ENCODE measurements at places on chromosomes 5 and 9. TPM values are rescaled to one million over a fixed set of nuclear protein-coding genes. Genes with fewer than 3 reads are reported as not detected.

- H3K4me1 ChIP-seq, result peaks cover 11% of the 10 kb centered on the region
- peaks cover 29% of the 10 kb centered on the region for H3K27me3 ChIP-seq
- H3K4me3 ChIP-seq, result no peak overlapping the region
- H3K27ac ChIP-seq, result no peak overlapping the region
- no peak for DNase-seq
- H3K36me3 ChIP-seq, result no peaks in the 10 kb centered on the region
Measured at GRCh38 chr5:136018814-136019783, 9.7 kb upstream of the TGFBI start.

DNA sequence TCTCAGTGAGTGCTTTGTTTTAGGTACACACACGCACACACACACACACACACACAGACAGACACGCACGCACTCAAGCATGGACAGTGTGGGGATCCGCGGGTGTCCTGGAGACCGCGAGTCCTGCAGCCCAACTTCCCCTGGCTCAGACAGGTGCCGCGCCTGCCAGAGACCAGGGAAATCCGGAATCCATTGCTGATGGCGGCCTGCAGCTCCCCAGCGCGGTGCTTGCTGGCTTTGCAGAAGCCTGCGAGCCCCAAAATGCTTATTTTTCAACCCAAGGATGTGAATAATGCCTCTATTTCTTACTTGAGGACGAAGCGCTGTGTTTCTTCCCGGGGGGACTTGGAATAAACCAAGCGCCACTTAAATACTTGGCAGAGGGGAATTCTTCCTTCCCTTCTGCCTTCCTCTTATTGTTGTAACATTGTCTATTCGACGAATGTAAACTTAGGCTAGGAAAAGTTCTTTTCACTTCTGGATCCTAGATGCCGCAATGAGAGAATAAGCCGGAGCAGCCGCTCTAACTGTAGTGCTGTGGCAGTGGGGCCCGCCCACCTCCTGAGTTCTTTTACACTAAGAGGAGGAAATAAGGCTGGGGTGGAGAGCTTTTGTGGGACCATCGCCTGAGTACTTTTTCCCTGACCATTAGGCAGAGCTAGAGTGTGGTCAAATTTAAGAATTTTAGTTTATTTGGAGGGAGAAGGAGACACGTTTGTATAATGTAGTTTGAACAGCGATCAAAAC lies 802 bp downstream of the ITGA2 start:
- H3K27ac ChIP-seq, result no peak overlapping the region
- peak overlapping the region; percentile 59 for H3K4me3 ChIP-seq
- H3K27me3 ChIP-seq, result peaks cover 41% of the 10 kb centered on the region
- peaks cover 3% of the 10 kb centered on the region for H3K4me1 ChIP-seq

DNA sequence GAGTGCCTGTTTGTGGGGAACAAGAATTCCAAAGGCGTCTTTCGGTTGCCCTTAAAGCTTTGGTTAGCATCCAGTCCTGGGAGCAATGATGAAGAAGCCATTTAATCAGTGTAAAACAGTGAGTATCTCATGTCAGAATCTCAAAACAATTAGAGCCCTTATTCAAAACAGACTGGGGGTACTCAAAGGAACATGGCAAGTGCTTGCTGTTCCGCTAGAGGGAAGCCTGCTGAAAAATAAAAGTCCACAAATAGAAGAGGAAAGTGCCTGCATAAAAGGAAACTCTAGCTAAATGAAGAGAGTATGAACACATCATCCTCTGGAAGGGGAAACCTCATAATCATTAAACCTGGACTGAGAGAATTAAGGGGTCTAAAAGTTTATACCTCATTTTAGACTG lies 26.4 kb downstream of the FBXL7 start:
- no peaks in the 10 kb centered on the region for H3K27me3 ChIP-seq
- no peaks in the 10 kb centered on the region for H3K4me1 ChIP-seq
- no peak for DNase-seq
- H3K4me3 ChIP-seq, result no peak overlapping the region

DNA sequence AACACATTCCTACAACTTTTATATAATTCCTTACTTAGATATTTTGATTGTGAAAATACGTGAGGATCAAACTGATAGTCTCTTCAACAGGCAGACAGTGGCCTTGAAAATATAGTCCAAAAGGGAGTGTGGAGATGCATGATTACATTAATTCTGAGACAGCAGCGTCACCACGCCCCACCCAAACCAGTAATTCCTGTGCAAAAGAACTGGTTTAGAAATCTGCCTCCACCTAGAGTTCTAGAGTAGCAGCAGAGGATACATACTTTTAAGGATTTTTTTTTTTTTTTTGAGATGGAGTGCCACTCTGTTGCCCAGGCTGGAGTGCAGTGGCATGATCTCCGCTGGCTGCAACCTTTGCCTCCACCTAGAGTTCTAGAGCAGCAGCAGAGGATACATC lies 1.6 kb upstream of the TUT7 start:
- peak overlapping the region; percentile 99 for H3K27ac ChIP-seq
- peaks cover 2% of the 10 kb centered on the region for H3K27me3 ChIP-seq
- H3K4me3 ChIP-seq, result peak overlapping the region; percentile 98
- no peak for DNase-seq

- DNase-seq, result peak; percentile 12
- H3K4me3 ChIP-seq, result no peak overlapping the region
- no peak overlapping the region for H3K27ac ChIP-seq
Measured at GRCh38 chr9:37921546-37922300, 17.8 kb upstream of the SLC25A51 start.

DNA sequence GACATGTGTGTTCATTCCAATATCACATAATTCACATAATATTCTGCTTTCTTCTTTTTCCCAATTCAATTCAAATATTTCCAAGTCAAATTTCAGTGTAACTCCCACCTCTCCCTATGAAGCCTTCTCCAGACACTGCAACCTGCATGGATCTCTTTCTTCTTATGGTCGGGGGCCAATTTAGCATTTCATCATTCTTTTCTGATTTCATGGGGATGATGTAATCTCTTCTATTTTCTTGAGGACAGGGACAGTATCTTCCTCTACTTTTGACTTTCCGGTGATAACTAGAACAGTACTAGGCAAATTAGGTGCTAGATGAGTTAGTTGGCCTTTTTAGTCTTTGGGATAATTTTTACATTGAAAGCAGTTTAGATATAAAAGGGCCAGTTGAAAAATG lies 92.7 kb downstream of the CARTPT start:
- H3K27me3 ChIP-seq, result peaks cover 43% of the 10 kb centered on the region
- no peak overlapping the region for H3K27ac ChIP-seq
- no peaks in the 10 kb centered on the region for H3K36me3 ChIP-seq
- H3K4me1 ChIP-seq, result no peaks in the 10 kb centered on the region

DNA sequence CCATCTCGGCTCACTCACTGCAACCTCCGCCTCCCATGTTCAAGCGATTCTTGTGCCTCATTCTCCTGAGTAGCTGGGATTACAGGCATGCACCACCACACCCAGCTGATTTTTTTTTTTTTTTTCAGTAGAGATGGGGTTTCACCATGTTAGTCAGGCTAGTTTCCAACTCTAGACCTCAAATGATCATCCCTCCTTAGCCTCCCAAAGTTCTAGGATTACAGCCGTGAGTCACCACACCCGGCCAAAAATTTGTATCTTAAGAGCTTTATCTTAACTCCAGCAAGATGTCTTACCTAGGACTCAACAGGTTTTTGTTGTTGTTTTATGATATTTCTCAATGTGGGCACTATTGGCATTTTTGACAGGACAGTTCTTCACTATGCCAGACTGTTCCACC lies 27.9 kb downstream of the LYRM7 start:
- H3K27me3 ChIP-seq, result no peaks in the 10 kb centered on the region
- H3K27ac ChIP-seq, result peak overlapping the region; percentile 41
- H3K4me1 ChIP-seq, result peaks cover 3% of the 10 kb centered on the region

DNA sequence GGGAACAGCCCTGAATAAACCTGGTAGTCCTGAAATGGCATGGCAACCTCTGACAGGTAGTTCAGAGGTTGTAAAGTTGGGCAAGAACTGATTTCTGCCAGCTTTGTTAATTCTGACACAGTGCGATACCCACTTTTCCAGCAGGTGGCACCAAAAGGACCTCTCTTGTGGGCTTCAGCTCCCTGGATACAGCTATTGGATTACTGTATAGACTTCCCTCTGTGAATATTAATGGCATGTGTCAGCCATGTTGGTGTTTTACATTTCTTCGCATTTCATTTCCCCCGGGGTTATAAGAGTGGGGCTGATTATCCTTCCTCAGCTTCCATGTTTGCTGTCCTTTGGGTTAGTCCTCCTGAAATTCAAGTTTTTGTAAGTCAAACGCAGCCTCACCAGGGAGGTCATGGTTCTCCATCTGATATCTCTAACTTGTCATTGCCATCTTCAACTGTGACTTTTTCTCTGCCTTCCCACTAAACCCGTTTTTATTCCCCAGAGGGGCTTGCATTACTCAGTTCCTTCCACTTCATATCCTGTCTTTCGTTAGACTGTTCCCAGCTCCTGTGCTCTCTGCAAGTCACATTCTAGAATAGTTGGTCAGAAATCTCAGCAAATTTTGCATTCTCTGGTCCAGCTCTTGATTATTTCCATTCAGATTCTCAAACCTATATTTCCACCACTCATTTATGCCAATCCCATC lies 135.6 kb downstream of the LIFR start:
- peaks cover 16% of the 10 kb centered on the region for H3K27me3 ChIP-seq
- H3K4me3 ChIP-seq, result no peak overlapping the region
- DNase-seq, result no peak
- no peak overlapping the region for H3K27ac ChIP-seq

The AFAP1L1 gene
- 0.95 TPM for total RNA-seq
